Esophagus squamous epithelium (tissue), 5 donors: ENCODE measurements at places on chromosomes 2 and 18. TPM values are rescaled to one million over a fixed set of nuclear protein-coding genes. Genes with fewer than 3 reads are reported as not detected.

DNA sequence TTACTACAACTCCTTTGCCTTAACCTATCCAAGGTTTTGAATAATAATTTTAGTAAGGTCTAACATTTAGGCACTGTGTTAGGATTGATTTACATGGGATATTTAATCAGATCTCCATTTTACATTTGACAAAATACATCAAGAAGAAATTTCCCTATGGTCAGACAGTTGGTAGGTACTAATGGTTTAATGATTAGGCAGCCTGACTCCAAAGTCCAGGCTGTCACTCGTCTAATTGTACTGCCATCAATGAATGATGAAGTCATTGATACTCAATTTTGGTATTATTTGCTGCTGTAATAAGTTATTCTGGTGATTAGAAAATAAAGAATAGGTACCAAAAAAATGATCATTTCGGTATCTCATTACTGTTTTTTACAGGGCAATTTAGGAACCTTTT is 14.1 kb downstream of the BBS5 start:
- H3K4me1 ChIP-seq: no peaks in the 10 kb centered on the region
- H3K27me3 ChIP-seq: no peaks in the 10 kb centered on the region
- no peak for DNase-seq
- H3K4me3 ChIP-seq: no peak overlapping the region

DNA sequence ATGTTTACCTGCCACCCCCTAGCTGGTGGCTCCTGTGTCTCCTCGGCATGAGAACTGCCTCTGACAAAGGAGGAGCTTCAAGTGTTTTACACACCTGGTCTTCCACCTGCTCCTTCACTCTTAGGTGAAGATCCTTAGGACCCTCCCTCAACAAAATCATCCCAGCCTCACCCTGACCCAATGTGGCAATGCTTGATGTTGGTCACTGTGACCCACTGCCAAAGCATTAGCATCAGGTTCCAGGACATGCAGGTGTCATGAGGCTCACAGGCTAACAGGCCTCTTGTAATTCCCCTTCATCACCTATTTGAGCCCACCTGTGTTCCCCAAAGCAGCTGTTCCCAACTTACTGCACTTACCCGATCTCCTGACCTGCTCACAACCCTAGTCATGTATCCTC is 9.8 kb downstream of the FZD5 start:
- no peaks in the 10 kb centered on the region for H3K36me3 ChIP-seq
- no peaks in the 10 kb centered on the region for H3K27me3 ChIP-seq
- no peaks in the 10 kb centered on the region for H3K4me1 ChIP-seq
- no peak overlapping the region for H3K4me3 ChIP-seq

DNA sequence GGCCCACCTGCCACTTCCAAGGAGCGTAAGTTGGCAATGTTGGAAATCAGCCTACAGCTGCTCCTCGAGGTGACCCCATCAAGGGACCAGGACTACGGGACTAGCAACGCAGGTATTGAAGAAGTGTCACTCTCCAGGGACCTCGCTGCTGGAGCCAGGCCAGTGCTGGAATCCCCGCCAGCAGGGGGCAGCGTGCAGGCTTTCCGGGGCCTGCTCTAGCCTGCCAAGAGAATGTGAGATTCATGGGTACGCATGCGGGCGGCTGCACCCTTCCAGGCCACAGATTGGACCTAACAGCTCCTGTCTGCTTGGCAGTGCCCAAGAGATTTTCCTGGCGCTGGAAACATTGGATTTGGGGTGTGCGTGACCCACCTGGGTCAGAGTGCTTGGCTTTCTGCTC is 182.8 kb upstream of the RAB12 start:
- H3K27ac ChIP-seq: no peak overlapping the region
- H3K4me3 ChIP-seq: no peak overlapping the region
- peaks cover 4% of the 10 kb centered on the region for H3K4me1 ChIP-seq
- DNase-seq: no peak
- no peaks in the 10 kb centered on the region for H3K27me3 ChIP-seq
- H3K36me3 ChIP-seq: no peaks in the 10 kb centered on the region

The TRABD2A gene
- total RNA-seq: 0.53 TPM

The LIMS4 gene
- total RNA-seq: 0.26 TPM

DNA sequence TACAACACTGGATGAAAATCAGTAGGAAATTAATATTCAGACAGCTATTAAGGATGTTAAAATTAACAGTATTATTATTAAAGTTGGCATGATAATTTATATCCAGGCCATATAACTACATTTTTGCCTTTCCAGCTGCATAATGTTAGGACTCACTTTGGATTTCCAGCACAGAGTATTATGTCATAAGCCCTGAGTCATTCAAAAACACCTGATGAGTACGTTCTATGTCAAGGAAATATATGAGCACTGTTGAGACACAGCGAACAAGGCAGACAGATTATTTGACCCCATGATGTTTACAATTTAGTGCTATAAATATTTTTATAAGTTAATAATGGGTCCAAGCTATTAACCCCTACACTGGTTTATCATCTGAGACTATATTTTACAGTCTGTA is 59.8 kb upstream of the RIT2 start:
- H3K4me1 ChIP-seq: no peaks in the 10 kb centered on the region
- no peak for DNase-seq
- no peaks in the 10 kb centered on the region for H3K36me3 ChIP-seq
- no peak overlapping the region for H3K27ac ChIP-seq
- H3K4me3 ChIP-seq: no peak overlapping the region
- H3K27me3 ChIP-seq: no peaks in the 10 kb centered on the region
